ENCODE measurements at places on chromosomes 16 and 17.

DNA sequence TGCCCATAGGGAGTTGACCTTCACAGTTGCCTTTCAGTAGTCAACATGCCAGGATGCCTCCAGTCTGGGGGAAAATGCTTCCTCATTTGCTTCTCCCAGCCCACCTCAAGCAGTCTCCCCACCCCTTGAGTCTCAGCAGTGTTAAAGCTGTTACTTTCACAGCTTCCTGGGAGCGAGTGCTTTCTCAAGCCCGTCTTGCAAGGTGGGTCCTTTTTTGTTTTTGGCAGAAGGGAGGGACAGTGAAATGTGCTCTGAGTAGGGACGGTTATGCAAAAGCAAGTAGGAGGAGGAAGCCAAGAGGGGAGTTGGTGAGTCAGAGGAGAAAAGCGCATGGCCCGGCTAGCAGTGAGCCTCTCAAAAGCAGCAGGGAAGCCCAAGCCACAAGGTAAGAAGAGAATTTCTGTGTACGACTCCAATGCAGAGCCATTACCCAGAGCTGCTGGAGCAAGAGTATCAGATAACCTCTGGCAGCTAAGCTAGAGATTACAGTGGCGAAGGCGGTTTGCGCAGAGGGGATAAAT lies at the start of gene CHST4:
Gene CHST4 (plus strand): TSS at position 316 of the 521 bp plus-strand sequence. CDS start 10,252 bp downstream, outside the sequence.
- DNase-seq = no peak

- DNase-seq = peak; percentile 71
Observed at GRCh38 chr16:51152691-51153576, 1.9 kb upstream of the SALL1 start.

DNA sequence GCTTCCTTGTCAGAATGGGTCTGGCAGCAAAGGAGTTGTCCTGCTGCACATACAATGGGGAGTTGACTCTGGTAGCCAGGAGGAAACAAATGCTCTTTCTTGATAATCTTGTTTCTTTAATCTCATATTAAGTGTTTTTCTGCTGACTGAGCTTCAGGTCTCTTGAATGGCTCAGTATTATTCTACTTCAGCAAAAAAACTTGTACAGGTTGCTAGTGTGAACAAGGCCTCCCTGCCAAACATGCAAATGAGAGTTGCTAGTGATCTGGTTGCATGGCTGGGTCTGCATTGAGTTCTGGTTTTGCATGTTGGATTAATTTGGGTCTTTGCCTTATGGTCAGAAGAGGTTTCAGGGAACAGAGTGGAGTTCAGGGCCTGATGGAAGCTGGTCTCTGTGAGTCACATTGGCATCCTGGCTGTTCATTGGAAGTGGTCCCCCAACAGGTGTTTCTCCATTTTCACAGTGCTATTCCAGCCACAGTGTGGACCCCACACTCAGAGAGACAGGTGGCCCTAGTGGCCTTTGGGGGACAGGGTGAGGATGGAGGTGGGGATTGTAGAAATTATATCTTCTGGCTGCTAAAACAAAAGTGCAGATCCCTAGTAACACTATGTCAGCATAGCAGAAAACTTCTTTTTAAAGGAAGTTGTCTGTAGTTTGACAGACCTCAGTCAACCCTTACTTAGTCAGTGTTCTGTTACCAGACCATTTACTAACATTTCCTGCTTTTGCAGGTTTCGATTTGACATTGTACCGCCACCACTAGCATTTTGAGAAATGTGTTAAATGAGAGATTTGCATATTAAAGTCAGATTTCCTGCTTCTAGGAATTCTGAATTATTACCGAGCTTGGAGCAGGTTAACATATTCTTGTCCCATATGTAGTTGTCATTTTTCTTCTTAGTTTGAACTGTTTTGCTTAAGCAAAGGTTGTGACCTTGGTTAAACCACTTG lies 47.1 kb downstream of the EPN2 start:
- DNase-seq = no peak

- DNase-seq = no peak
Observed at GRCh38 chr17:4919511-4920047, 12.5 kb upstream of the GP1BA start.

- DNase-seq = no peak
Observed at GRCh38 chr17:65050438-65050837, 6.1 kb downstream of the GNA13 start.

GRCh38 chr16:1870365-1871082 lies 1.4 kb downstream of the MEIOB start:
- no peak for DNase-seq

DNA sequence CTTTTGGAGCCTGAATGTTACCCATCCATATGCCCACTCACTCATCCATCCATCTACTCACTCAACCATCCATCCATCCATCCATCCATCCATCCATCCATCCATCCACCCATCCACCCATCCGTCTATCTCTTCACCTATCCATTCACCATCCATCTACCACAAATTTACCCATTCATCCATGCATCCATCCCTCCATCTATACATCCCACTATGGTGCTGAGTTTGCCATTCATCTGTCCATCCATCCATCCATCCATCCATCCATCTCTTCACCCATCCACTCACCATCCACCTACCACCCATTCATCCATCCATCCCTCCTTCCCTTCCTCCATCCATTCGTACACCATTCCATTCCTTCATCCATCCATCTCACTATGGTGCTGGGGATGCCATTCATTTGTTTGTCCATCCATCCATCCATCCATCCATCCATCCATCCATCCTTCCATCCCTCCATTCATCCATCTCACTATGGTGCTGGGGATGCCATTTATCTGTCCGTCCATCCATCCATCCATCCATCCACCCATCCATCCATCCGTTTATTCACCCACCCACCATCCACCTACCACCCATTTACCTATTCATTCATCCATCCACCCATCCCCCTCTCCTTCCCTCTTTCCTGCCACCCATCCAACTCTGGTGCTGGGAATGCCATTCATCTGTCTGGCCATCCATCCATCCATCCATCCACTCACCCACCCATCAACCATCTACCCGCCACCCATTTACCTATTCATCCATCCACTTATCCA lies 39.7 kb downstream of the RGS9 start:
- no peak for DNase-seq

- DNase-seq = no peak
Observed at GRCh38 chr16:28865722-28866453, 2.2 kb downstream of the SH2B1 start.

DNA sequence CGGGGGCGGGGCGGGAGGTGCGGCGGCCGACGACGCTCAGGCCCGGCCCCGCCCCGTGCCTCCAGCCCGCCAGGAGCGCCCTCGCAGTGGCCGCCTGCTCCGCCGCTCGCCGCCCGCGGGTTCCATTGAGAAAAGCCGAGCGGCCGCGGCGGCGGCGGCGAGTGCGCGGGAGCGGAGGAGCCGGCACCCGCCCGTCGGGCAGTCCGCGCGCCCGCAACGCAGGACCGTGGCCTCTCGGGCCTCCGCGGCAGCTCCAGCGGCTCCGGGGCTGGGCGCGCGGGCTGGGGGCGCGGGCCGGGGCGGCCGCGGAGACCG lies at the start of gene ZFPM1:
Gene ZFPM1 (plus strand): TSS at position 64 of the 315 bp plus-strand sequence. CDS start 359 bp downstream, outside the sequence.
- no peak for DNase-seq

DNA sequence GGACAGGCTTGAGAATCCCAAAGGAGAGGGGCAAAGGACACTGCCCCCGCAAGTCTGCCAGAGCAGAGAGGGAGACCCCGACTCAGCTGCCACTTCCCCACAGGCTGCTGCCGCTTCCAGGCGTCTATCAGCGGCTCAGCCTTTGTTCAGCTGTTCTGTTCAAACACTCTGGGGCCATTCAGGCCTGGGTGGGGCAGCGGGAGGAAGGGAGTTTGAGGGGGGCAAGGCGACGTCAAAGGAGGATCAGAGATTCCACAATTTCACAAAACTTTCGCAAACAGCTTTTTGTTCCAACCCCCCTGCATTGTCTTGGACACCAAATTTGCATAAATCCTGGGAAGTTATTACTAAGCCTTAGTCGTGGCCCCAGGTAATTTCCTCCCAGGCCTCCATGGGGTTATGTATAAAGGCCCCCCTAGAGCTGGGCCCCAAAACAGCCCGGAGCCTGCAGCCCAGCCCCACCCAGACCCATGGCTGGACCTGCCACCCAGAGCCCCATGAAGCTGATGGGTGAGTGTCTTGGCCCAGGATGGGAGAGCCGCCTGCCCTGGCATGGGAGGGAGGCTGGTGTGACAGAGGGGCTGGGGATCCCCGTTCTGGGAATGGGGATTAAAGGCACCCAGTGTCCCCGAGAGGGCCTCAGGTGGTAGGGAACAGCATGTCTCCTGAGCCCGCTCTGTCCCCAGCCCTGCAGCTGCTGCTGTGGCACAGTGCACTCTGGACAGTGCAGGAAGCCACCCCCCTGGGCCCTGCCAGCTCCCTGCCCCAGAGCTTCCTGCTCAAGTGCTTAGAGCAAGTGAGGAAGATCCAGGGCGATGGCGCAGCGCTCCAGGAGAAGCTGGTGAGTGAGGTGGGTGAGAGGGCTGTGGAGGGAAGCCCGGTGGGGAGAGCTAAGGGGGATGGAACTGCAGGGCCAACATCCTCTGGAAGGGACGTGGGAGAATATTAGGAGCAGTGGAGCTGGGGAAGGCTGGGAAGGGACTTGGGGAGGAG lies at the start of gene CSF3:
Gene CSF3 (plus strand): TSS at position 436 of the 993 bp plus-strand sequence. CDS start 35 bp downstream, at position 471.
- DNase-seq = no peak

DNA sequence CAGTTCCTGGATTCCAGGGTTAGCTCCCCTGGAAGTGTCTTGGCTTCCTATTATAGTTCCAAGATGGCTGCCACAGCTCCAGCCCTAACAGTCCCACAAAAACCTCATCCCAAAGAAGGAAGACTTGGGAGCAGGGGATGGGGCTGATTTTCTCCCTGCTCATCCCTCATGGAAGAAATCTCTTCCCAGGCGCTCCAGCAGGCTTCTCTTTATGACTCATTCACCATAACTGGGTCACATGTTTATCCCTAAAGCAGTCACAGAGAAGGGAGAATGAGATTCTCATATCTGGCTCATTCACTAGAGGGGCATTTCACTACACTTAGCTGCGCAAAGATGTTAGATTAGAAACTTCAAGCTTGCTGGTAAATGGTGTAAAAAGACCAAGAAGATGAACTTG lies 206.5 kb upstream of the IRX3 start:
- DNase-seq = no peak

GRCh38 chr16:35747658-35748455 lies 2288.4 kb downstream of the TP53TG3F start:
- no peak for DNase-seq

DNA sequence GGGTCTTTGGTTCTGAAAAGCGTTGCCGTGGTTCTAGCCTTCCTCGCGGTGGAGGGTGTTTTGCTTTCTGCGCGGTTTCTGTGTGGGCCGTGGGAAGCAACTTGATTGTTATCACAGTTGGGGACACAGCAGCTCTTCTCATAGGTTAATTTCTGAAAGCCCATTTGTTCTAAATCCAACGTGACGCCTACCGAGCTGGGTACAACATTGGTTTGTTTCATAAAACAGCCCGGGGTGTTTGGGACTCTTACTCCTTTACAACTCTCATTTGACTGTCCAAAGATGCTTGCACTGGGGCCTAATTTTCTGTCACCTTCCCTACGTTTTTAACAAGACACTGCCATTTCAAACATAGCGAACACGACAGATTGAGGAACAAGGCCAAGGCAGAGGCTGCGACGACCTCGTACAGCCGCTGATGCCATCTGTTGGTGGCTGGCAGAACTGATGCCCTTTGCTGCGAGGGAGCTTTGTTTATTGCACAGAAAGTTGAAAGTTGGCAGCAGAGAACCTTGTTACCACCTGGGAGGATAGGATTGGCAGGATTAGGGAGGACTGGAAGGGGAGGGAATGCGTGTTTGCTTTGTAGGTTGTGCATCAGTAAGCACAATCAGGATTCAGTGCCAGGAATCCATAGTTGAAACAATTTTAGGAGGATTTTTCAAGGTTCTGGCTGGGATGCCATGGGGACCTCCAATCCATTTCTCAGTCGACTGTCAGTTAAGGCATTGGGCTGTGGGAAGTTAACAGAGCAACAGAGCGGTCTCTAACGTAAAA lies 98.3 kb downstream of the PITPNC1 start:
- peak; percentile 29 for DNase-seq

- DNase-seq = peak; percentile 68
Observed at GRCh38 chr16:19886073-19886941, 1.7 kb upstream of the GPRC5B start.

GRCh38 chr17:68301438-68301959 lies 10.2 kb downstream of the ARSG start:
- DNase-seq = no peak

GRCh38 chr17:74920642-74921025 lies 2.4 kb downstream of the USH1G start:
- DNase-seq = no peak

Data from T1000 (cell line).